Stomach (tissue), 19 donors: ENCODE measurements at places on chromosomes 16 and 17. TPM values are rescaled to one million over a fixed set of nuclear protein-coding genes. Genes with fewer than 3 reads are reported as not detected.

Gene TLCD3B
- not detected for total RNA-seq

Gene CDH5
- total RNA-seq = 46.9 TPM

Gene METTL16
- 108 TPM for total RNA-seq

Gene SLC38A10
- 82.6 TPM for total RNA-seq

Gene HS3ST2
- 0.58 TPM for total RNA-seq

Gene ADAP2
- total RNA-seq = 28.7 TPM

Gene ARL2BP
- total RNA-seq = 61.6 TPM

Gene NDUFAF8
- 33.5 TPM for total RNA-seq

Gene ICAM2
- total RNA-seq = 9.9 TPM

Gene PRAC1
- total RNA-seq = not detected

Gene RAB11FIP4
- 22.2 TPM for total RNA-seq

Gene SPN
- 2.0 TPM for total RNA-seq

Gene CACNG3
- total RNA-seq = not detected

Gene TMEM238L
- total RNA-seq = 51.2 TPM

Gene ZNF205
- total RNA-seq = 5.5 TPM

Gene OR3A3
- total RNA-seq = not detected

Gene KREMEN2
- total RNA-seq = not detected
